ENCODE measurements at places on chromosomes 5 and 9.

GRCh38 chr9:20358207-20358606 is 264.1 kb downstream of the MLLT3 start:
- DNase-seq: no peak

DNA sequence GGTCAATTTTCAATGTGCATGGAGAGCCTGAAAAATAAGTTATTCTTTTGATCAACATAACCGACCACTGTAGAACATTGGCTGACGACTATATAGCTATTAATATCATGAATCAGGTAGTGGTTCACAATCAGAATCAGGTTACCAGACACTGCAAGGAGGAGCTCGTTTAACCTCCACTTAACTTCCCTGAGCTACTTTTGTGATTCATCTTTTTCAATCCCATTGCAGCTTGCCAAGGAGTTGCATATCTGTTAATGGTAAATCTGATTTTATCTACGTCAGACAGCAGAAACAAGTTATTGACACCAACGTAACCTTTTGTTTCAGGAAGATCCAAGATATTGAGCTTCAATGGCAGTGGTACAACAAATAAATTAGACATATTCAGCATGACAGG is 2263.8 kb upstream of the ACO1 start:
- no peak for DNase-seq

DNA sequence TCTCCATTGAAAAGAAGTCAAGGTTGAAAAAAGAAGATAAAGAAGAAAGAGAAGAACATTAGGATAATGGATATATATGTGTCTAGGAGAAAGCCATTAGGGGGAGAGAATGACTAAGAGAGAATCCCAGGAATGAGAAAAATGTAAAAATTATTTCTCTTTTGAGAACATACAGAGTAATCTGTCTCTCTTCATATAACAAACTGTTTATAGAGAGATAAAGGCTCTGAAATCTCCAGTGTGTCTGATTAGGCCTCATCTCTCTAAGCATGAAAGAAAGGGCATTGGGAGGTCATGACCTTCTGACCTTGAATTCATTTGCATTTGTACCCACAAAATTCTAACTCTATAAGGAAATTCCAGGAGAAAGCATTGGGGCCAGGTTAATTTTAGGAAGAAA is 3.5 kb upstream of the MPDZ start:
- no peak for DNase-seq

DNA sequence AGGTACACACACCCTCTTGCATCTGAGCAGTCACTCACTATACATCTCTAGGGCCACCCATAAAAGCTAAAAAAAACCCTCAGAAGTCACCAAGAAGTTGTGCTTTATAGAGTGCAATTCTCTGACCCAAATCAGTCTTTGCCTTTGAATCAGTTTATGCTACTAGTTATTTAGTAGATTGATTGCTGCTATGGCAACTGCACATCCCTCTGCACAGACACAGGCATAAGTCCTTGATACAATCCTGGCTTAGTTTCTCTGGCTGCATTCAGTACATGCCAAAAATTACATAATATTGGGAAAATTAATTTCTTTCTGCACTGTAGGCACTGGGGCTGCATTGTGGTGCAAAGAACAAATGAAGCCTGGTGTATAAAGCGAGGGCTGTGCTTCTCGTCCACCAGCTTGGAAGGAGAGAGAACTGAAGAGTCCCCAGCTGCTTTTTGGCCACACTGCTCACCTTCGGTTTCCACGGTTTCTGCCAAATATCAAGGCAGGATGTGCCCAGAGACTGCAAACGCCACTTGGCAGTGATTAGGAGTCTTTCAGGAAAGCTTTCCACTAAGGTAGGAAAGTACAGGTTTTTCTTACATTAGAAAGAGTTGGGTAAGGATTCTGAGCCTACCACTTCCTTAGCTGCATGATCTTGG is 258.4 kb downstream of the ELAVL2 start:
- DNase-seq: no peak

DNA sequence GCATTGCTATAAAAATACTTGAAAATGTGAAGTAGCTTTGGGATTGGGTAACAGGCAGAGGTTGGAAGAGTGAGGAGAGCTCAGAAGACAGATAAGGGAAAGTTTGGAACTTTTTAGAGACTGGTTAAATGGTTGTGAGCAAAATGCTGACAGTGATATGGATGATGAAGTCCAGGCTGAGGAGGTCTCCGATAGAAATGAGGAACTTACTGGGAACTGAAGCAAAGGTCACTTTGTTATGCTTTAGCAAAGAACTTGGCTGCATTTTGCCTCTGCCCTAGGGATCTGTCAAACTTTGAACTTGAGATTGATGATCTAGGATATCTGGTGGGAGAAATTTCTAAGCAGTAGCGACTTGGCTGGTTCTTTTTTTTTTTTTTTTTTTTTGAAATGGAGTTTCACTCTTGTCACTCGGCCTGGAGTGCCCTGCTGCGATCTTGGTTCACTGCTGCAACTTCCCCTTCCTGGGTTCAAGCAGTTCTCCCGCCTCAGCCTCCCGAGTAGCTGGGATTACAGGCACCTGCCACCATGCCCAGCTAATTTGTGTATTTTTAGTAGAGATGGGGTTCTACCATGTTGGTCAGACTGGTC is 998.9 kb downstream of the TLE1 start:
- no peak for DNase-seq

GRCh38 chr9:83956436-83957247 is 23.4 kb downstream of the HNRNPK start:
- peak; percentile 58 for DNase-seq

GRCh38 chr5:160545832-160546231 is 124.2 kb downstream of the PTTG1 start:
- no peak for DNase-seq

DNA sequence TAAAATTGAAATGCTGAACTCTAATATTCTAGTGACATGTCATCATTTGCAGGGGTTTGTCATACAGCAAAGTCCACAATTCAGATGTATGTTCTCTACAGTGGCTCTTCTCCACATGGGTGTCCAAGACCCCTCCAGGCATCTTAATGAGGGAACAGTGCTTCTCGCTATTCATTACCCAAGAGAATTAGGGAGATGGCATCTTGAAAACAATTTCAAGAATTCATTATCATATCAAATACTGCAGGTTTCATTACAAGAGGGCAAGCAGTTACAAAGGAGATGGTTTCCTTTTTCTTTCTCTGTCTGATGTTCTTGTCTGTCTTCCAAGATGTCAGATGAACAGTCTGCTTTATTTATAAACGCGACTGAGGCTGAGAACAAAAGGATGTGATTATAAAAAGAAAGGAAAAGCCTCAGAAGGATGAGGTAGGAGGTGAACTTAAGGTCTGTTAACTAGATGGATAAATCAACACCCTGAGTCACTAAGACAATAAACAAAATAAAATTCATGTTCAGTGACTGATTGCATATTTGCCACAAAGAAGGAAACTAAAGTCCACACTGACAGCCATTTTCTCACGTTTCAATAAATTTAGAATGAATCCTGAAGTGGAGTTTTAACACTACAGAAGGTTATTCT is 326.7 kb upstream of the EFNA5 start:
- DNase-seq: no peak

DNA sequence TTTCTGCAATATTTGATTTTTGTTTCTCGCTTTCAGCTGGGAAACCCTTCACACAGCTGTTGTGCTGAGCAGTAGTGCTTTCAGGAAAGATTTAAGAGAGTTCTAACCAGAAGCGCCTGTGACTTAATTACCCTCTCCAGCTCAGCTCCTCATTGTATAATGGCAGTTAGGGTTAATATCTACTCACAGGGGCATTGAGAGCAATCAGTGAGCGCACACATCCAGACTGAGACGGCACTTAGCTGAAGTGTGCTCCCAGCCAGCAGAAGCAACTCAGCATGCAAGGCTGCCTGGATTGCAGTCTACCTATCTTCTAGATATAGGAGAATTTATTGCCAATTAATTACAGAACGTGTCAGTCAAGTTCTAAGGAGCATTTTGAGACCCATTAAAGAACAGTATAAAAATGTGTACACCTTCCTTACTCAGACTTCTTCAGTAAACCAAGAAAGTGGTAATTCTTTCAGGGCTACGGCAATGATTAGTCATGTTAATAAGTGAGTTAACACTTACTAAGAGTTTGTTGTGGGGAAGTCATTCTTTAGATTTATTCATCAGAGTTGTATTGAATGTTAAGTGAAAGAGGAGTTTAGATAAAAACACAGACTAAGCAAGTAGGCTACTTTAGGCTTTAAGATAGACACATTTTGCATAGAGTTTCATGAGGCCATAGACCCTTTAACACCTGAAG is 111.7 kb upstream of the PCAT7 start:
- DNase-seq: no peak

GRCh38 chr5:40274568-40274967 is 405.1 kb upstream of the PTGER4 start:
- DNase-seq: no peak

- DNase-seq: no peak
Observed at GRCh38 chr5:132648355-132648754, 9.6 kb upstream of the IL13 start.

DNA sequence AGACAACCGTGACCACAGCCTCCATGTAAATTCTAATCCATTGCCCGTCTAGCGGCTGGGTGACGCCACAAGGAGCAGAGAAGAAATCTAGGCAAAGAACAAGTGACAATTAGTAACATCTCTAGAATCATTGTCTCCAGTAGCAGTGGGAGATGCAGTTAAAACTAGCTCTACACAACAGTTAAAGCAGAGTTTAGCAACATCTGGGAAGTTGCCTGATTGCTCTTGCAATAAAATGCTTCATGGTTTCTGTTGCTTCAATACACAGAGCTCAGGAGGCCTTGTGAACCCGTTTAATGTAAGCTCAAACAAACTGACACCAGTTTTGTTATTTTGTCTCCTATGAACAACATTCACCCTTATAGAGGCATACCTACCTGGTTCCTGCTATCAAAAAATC is 369.8 kb upstream of the PDE4D start:
- DNase-seq: no peak

GRCh38 chr5:24363789-24364481 is 280.8 kb downstream of the CDH10 start:
- DNase-seq: no peak

DNA sequence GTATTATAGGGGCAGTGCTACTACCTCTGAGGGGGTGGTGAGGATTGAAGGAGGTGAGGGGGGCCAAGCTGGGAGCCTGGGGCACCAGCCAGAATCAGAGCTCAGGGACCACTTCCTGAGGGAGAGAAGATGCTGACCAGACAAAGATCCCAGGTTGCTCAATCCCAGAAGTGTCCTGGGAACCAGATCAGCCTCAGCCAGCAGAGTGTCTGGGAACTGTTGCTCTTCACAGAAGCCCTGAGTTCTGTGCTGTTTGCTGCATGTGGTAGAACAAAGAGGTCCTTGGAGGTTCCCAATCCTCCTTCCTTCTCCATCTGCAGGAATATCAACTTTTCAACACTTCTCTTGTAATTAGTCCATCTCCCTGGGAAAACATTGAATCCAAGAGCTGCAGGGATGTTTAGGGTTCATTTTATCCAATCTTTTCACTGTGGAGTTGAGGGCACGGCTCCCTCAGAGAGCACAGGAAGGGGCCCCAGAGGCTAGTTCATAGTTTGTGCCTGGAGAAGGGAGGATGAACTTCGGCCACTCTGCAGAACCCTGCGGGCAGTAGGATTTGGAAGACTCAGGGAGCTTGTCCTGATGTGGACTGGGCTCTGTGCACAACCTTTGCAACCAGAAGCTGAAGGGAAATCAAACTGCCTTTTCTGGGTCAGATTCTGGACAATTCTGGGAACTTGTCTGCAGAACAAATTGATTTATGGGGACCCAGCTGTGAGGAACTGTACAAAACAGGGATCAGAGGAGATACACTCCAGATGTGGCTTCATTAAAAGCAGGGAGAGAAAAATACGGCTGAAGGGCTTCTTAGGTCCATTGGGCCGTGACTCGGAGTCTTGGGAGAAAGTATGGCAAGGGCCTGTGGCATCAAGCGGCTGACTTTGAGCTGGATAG is 57.1 kb downstream of the GALNT12 start:
- no peak for DNase-seq

- DNase-seq: no peak
Observed at GRCh38 chr5:77638763-77639671, 504 bp upstream of the OTP start.

- no peak for DNase-seq
Observed at GRCh38 chr5:4977416-4978110, 162.6 kb upstream of the ADAMTS16 start.

DNA sequence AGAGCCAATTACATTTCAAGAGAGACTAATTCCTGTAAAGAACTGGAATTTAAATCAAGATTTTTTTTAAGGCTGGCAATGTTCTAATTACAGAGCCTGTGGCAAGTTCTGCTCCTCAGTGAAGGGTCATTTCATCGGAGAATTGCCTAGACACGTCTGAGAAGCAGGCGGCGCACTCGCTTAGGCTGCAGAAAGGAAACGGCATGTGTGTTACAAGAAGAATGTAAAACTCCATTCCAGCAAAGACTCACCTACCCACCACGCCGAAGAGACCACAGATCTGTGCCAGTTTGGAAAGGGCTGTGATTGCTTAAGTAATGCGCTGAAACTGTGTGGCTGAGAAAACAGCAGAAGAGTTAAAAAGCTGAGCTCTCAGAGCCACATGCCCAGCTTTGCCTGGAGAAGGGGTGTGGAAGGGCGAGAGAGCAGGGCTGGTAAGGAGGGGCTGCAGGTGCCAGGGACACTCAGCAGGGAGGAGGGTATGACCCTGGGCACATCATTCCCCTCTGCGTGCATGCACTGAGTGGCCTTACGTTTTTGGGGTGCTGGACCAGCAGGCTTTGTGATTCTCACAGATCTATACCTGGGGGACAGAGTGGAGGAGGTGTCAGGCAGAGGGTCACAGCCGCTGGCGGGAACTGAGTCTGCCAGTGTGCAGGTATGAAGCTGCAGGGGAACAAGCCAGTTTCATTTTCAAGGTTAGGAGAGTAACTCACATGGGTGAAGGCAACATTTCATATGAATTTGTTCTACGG is 17.8 kb upstream of the SLC25A51 start:
- no peak for DNase-seq

DNA sequence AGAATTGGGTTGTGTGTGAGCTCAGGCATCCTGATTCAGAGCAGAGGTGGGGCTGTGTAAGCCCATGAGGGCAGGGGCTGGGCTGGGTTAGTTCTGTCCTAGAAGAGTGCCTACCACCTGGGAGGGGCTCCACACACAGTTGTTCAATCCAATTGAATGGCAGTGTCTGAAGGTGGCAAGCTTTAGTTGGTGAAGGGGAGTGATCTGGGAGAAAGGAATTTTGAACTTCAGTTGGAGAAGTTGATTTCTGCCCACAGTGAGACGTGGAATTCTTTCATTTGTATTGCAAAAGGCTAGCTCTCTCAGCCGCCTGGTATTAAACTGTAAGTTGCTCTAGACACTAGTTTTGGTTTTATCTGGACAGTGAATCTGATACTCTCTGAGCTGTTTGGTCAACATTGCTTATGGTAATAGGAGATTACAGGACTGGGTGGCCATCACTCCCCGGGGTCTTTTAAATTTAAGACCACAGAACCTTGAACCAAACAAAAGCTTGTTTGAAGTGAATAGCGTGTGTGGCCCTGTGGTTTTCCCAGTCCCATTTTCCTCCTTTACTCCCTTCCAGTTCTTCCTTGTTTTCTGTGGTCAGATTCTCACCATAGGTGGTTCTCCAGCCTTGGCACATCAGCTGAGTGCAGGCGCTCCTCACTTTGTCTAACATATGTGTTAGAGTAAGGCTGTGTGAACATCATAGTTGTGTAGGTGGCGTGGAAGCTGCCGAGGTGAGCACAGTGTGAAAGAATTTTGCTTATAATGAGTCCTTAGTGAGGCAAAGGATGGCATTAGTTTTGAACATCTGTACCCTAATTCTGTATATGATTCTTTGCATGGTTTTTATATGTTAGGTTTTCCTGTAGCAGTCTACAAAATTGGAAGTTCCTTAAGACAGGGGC is 78.0 kb downstream of the ARHGAP26 start:
- DNase-seq: no peak

All from CD4-positive, alpha-beta T cell treated with Interleukin-10 for 1 hour (primary cell).